Ureter (tissue), 1 donor: ENCODE measurements at places on chromosomes 1 and 21. TPM values are rescaled to one million over a fixed set of nuclear protein-coding genes. Genes with fewer than 3 reads are reported as not detected.

DNA sequence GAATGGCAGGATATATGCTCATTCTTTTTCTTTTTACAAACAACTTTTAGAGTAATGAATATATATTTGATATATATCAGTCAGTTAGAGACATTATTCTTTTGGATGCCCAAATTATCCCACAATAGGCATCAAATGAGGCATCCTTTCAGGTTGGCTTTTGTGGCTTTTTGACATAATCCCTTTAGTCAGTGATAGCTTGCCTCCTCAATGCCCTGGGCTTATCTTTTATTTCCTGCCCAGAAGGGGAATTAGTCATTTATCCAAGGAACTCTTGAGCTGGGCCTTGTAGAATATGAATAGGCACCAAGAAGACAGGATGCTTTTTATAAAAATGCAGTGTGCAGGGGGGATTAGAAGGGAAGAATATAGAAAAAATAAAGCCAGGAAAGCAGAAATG is 22.2 kb downstream of the EPHX4 start:
- DNase-seq, result no peak

The ESPN gene
- total RNA-seq, result 6.2 TPM

The PLA2G4A gene
- 45.3 TPM for total RNA-seq

- DNase-seq, result no peak
Observed at GRCh38 chr1:112714313-112715263, 544 bp downstream of the PPM1J start.

DNA sequence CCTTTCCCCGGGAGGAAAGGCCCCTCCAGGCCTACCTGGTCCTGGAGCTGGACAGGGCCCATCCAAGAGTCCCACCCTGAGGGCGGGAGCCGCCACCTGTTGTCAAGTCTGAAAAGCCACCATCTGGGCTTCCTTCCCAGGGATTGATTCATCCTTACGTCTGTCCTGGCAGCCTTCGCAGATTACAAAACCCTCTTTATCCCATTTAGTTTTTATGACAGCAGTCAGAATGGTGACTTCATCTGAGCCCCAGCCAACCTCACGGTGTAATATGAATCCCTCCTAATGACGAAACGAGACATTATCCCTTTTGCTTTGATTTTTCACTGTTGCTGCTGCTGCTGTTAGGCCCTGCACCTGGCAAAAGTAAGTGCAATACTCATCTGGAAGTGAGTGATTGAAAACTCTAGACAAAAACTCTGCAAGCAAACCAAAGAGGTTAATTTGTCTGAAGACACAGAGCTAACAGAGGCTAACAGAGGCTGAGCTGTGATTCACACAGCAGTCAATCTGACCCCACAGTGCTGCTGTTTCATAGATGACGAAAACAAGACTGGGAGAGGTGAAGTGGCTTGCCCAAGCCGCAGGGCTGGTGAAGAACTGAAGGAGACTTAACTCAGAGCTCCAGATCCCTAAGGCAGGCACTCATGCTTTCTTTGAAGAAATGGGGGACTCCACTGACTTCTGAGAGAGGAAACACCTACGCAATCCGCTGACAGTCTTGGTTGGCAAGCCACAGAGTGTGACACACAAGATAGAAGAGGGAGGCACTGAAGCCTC is 30.0 kb upstream of the S100A7 start:
- peak; percentile 81 for DNase-seq

DNA sequence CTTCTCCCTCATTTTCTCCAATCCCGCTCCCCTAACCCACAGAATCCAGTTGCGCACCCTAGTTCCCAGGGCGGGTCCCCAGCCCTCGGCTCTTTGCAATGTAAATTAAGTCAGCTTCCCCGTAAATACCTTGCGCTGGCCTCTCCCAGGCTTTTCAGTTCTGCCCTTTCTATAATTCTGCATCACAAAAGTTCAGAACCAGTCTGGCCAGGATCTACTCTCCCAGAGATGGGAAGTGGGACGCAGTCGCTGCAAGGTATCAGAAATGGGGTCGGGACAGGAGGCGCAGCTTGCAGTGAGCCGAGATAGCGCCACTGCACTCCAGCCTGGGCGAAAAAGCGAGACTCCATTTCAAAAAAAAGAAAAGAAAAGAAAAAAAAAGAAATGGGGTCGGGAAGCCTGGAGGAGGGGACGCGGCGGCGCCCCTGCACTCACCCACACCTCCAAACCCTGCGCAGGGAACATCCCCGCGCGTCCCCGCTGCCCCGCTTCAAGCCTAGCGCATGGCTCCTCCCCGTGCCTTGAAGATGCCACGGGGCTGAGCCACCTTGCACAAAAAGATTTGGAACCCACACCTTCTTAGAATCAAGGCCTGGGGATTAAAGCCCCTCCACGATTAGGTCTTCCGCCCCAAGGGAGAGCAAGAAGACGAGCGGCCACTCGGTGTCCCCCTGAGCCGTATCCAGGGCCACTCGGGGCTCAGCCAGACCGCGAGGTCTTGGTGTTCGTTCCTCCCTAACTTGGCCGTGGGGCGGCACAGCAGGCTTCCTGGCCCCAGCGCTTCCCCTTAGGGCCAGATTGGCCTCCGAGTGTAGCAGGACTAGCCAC is 27.2 kb upstream of the ITLN2 start:
- no peak for DNase-seq

GRCh38 chr1:22689505-22689904 is 21.1 kb upstream of the EPHB2 start:
- no peak for DNase-seq

DNA sequence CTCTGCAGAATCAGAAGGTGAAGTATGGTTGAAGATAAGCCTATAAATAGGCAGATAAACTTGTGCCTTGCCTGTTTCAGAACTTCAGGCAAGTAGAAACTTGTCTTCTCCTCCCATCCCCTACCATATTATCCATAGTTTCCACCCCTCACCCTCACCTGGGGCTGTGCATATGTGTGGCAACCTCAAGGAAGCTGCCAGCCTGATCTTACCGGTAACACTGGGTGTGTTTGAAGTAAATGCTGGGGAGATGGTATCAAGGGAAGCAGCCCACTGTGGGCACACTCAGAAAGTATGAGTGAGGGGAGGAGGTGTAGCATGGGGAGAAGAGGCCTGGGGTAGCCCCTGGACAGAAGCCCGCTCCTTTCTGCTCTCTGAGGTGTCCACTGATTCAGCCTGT is 14.5 kb downstream of the VANGL2 start:
- DNase-seq, result no peak

The SLC25A34 gene
- total RNA-seq, result 3.9 TPM

GRCh38 chr21:45971616-45972352 is 9.8 kb upstream of the COL6A1 start:
- peak; percentile 65 for DNase-seq

DNA sequence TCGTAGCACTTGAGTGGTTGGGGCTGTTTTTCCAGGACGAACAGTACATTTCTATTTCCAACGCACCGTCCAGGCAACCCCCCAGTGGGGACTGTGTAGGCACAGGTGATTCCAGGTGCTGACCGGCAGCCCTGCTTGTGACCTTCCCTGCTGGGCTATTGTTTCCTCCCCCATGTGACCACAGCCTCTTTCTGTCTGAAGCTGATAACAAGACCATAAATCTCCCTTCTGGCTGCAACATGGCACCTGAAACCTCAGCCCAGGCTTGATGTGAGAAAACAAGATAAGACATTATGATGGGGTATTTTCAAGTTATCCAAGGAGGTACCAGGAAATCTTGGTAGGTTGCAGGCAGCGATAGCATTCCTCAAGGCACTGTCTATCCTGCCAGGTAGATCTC is 48.2 kb downstream of the HLX start:
- no peak for DNase-seq

GRCh38 chr1:175274368-175274767 is 81.8 kb upstream of the KIAA0040 start:
- no peak for DNase-seq

The SLC44A5 gene
- total RNA-seq, result 0.29 TPM

GRCh38 chr1:236836157-236836556 is 41.1 kb downstream of the MTR start:
- no peak for DNase-seq

DNA sequence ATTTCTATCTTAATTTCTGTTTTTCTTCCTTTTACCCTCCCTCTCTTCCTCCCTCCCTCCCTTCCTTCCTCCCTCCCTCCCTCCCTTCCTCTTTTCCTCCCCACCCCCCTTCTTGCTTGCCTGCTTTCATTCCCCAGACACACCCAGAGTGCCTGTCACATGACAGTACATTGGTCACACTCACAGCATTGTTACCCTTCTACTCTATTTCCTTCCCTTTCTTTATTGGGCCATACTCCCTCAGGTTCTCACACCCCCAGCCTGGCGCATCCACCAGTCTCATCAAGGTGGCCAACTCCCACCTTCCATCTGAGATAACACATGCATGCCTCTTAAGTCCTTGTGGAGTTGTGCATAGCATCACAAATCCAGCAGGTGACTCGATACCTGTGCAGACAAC is 10.9 kb downstream of the TMPRSS3 start:
- no peak for DNase-seq
